Stimulated activated CD4-positive, alpha-beta T cell treated with anti-CD3 and anti-CD28 coated beads, Interleukin-1b, Interleukin-23, amount 100 ng/mL, for 1 hour (primary cell): ENCODE measurements at places on chromosomes 11 and 22.

DNA sequence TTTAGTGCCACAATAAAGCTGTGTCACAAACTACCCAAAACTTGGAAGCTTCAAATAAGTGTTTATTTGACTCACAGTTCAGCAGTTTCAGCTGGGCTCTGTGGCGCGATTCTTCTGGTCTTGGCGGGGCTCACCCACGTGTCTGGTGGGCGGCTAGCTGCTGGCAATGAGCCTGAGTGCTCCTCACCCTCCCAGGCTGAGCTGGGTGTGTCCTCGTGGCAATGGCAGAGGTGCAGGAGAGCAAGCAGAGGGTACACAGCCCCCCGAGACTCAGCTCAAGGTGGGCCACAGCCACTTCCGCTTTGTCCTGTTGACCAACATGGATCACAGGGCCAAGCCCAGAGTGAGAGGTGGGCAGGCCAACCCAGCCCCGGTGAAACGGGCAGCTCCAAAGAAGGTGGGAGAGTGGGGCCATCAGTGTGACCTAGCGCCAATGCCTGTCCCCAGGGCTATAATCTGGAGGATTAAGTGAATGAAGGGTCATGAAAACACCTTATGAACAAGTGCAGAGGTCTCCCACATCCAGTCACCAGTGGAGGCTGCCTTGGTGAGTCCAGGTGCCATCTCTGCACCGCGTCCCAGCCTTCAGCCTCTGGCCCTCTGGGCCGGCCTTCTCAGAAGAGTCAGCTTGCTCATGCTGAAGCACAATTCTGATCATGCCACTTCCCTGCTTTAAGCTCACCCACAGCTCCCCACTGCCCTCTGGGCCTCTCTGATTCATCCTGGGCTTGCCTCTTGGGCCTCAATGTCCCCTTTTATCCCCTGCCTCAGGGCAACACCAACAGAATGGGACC lies 74.6 kb upstream of the RTL6 start:
- DNase-seq = no peak

DNA sequence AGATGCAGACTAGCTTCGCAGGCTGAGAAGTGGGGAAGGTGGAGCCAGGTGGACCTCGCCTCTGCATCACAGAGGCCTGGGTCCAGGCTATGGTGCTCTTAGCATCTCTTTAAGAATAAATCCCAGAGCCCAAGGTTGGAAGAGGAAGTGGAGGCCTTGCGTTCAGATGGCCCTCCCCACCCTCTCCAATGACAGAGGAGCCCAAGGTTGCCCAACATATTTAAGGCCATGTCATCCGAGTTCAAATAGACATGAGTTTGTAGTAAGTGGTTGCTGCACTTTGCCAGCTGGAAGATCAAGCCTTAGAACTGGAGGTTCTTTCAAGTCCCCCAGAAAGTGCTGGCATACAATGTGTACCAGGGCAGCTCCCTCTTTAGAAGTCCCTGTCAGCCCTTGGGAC lies 47.1 kb upstream of the HORMAD2 start:
- no peak for DNase-seq

DNA sequence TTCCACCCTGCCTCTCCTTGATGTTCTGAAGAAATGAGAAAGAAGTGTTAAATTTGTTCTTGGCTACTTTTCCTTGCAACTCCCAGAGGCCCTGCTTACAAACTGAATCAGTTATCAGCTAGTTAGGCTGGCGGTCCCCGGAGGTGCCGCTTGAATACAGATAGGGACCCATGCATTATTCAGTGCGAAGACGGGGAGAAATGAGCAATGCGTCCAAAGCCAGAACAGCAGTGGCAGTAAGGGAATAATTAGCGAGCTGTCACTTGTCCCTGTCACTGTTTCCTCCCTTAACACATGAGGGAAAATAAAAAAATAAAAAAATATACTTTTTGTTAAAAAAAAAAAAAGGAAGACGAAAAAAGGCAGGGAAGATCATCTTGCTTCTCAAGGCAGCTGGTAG lies 528.1 kb downstream of the MN1 start:
- DNase-seq = no peak

GRCh38 chr11:71342951-71343827 lies 90.8 kb upstream of the SHANK2 start:
- no peak for DNase-seq

DNA sequence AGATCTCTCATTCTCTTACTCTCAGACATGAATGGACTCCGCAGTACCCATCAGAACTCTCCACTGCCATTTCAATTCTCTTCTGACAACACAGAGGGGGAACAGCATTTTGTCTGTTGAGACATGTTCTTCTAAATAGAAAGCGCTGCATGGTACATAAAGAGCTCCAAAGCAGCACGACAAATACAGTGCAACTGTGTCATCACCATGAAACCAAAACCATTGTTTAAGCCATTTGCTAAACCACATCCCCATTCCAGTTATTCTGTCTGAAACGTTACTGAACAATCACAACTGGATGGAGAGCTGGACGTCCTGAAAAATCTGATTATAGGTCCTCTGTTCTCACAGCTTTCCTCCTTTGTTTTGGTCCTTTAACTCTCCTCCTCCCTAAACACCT lies 17.9 kb upstream of the TENM4 start:
- DNase-seq = no peak

GRCh38 chr11:45621588-45621987 lies 43.8 kb downstream of the CHST1 start:
- no peak for DNase-seq

DNA sequence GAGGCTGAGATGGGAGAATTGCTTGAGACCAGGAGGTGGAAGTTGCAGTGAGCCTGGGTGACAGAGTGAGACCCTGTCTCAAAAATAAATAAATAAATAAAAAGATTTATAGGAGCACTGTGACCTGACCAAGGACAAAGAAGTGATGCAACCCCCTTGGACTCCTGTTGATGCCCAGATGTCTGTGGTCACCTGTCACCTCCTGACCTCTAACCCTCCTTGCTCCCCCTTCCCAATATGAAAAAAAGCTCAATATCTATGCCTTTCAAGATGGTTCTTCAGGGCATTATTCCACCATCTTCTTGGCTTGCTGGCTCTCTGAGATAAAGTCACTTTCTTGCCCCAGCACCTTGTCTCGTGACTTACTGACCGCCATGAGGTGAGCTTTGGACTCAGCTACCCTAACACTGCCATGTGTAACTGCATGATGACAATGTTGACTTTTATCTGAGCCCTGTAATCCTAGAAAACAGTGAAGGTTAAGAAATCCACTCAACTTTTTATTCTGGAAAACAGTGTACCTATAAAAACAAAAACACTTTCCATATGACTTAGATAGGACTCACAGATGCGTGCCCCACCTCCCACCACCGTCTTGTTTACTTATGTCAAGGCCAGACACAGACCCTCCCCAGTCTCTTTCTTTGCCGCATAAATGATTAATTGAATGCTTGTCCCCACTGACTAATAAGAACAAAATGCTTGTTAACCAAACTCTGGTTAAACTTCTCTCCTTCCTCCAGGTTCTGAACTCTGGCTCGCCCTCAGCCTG lies 360.5 kb downstream of the BUD13 start:
- DNase-seq = no peak

DNA sequence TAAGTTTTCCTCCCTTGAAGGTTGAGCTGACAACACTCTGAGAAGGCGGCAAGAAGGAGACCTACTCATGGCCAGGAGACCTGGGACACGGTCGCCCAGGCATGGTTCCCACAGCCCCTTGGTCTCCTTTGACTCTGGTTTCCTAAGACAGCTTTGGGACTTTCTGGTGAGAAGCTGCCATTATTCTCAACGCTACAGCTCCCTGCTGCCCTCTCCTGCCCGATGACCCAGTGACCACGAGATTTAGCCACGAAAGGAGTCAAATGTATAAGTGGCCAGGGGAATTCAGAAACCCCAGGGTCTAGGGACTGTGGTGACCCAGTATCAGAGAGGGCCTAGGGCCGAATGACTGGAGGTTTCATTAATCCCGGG lies 699 bp upstream of the SDF2L1 start:
- no peak for DNase-seq

- no peak for DNase-seq
Measured at GRCh38 chr11:35272391-35272902, 133.5 kb downstream of the CD44 start.

- no peak for DNase-seq
Measured at GRCh38 chr11:117492578-117493251, 165.1 kb downstream of the CEP164 start.
